ENCODE measurements at places on chromosomes 5 and 9.

GRCh38 chr5:50440651-50441492 is at the start of gene EMB:
TSS of gene EMB (minus strand) at chr5:50441288. CDS start at chr5:50441151, 137 bp downstream.
- DNase-seq, result peak; percentile 81

- DNase-seq, result no peak
These were observed 1.4 kb downstream of the PCDH1 start for GRCh38 chr5:141876628-141877355.

GRCh38 chr5:6634306-6634705 is 1.1 kb downstream of the SRD5A1 start:
- DNase-seq, result no peak

DNA sequence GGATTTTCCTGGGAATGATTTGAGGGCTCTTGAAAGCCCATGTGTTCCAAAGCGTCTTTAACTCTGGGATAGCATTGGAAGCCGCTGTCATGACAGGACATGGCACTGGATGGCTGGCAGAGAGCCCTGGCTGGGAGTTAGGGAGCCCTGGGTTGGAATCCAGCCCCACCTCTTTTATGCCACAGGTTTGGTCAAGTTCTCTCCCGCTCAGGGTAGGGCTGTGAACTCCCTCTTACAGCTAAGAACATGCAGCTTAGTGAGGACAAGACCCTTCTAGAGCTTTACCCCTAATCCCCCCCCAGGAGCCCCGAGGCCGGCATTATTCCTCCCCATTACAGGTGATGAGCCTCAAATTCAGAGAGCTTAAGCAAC is 37.2 kb downstream of the OLFML2A start:
- no peak for DNase-seq

DNA sequence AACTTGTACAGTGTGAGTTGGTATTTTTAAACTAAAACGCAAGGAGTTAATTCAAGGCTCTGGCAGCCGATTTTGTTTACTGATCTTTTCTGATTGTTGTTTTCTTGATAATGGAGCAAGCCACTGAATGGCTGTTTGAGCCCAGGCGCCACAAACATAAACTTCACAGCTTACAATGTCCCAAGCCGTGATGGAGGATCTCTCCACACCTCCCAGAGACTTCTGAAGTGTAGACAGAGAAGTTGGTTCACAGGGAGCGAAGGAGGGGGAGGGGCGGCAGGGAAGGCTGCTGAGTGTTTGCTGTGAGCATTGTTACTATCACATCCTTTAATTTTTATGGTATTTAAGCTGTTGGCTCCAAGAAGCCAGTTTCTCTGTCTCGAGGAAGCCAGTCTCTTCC is 14.7 kb downstream of the ISL1 start:
- no peak for DNase-seq

- no peak for DNase-seq
These were observed 9.6 kb upstream of the FLT4 start for GRCh38 chr5:180658774-180659564.

GRCh38 chr9:94903961-94904421 is 177.5 kb downstream of the AOPEP start:
- DNase-seq, result no peak

DNA sequence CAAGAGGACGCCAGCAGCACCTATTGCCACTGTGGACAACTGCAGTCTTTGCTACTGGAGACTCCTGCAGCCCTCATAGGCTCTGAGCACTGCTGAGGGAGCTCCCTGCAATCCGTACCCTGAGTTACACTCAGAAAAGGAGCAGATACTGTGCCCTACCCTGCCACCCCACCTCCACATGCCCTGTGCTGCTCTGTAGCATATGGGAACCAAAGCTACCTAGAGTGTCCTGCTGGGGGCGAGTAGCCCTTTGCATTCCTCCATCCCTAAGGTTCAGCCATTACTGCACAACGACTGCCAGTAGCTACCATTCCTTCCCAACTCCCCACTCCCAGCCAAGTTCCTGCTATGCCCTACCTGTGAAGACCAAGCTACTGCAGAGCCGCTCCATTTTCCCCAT is 90.2 kb upstream of the SNCAIP start:
- no peak for DNase-seq

GRCh38 chr5:1639757-1640156 is 116.0 kb upstream of the LPCAT1 start:
- DNase-seq, result no peak

DNA sequence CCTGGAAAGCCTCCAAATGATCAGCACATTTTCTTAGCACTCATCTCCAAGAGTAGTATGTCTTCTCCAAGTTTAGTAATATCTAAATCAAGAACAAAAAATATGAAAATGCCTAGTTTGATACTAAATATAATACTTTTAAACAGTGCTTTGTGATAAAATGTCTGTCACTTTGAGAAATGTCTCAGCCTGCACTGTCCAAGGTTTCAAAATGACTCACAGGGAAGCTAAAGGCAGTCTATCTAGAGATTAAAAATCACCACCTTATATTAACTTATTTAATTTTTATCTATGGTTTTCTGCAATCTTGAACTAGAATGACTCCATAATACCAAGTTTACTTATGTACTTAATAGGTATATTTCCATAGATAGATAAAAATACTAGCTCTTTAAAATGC is 633.0 kb upstream of the C9orf72 start:
- DNase-seq, result no peak

DNA sequence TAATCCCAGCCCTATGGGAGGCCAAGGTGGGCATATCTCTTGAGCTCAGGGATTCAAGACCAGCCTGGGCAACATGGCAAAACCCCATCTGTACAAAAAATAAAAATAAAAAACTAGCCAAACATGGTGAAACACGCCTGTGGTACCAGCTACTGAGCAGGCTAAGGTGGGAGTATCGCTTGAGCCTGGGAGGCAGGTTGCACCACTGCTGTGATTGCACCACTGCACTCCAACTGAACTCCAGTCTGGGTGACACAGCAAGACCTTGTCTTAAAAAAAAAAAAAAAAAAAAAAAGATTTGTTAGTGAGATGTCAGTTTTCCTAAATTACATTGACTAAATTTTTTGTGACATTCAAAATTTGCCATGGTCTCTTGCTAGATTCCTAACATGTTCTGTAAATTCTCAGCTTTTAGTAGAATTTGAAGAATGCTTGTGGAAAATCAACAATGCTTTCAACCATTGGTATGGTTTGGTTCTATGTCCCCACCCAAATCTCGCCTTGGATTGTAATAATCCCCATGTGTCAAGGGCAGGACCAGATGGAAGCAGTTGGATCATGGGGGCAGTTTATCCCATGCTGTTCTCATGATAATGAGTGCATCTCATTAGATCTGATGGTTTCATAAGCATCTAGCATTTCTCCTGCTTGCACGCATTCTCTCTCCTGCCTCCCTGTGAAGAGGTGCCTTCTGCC is 236.1 kb downstream of the ARRDC3 start:
- DNase-seq, result no peak

GRCh38 chr5:35853631-35854030 is 3.1 kb upstream of the IL7R start:
- peak; percentile 76 for DNase-seq

DNA sequence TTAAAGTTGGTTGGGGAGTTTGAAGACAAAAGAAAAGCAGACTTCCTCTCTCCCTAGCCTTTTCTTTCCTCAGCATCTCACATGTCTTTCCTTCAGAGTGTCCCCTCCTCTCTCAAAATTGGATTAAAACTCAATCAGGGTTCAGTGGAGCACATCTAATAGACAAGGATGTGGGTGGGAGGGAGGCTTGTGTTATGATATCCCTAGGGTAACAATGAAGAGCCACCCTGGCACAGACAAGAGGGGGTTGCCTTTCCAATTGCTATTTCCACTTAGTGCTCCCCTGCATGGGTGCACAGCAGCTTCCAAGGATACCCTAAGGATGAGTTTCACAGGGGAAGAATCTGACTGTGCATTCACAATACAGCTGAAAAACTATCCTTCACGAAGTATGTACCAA is 585.2 kb upstream of the C9orf72 start:
- DNase-seq, result no peak

DNA sequence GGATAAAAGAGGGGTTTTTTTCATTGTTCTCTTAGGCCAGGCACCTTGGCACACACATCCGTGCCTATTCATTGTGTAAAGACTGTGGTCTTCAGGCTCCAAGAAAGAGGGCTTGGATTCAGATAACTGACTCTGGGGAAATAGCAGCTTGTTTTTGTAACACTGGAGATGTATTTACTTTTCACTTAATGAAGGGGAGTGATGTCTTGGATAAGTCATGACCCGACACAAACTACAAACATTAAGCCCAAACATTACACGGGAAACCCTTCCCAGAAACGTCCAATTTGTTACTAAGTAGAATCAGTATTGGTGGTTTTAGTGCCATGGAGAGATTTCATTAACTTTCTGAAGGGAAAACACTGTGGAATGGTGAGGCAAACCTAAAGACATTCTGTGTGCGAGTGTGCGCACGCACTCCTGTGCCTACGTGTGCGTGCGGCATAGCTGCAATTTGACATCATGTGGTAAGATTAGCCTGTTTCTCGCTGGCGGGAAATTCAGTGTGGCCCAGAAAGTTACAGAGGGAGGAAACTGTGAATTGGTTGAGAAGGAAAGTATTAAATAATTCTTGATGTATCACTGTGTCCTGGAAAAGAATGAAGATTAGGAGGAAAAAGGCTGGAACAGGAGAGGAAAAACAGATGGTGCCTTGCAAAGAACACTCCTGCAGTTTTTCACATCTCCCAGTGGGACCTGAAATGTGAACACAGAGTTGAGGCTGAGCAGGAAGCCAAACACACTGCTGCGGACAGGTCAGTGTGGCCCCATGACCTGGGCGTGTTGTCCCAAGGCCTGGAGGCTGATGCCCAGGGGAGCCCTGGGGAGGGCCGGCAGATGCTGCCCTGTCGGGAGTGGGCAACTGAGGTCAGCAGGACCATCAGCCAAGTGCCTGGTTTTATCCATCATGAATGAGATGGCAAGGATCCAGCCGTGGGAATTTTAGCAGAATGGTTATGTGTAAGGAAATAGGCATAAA is 108.5 kb downstream of the GAS1 start:
- no peak for DNase-seq

DNA sequence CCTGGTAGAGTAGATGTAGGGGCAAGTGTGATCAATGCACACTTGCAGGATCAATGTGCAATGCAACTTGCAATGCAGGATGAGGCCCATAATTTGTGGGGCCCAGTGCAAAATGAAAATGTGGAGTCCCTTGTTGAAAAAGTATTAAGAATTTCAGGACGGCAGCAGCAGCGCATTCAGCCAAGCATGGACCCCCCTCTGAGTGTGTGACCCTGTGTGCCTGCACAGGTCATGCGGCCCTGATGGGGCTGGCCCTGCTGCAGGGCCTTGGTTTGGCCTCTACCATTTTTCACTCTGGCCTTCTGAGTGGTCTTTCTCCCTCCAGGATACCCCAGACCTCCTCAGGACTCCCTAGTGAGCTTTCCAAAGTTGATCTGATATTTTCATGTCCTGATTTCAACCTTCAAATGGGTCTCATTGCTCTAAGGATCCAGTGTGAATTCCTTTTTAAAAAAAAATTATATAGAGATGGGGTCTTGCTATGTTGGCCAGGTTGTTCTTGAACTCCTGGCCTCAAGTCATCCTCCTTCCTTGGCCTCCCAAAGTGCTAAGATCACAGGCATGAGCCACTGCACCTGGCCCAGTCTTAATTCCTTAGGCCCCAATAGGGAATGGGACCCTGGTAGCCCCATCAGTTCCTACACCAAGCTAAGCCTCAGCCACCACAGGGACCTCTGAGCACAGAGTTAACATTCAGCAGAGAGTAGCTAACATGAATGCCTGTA is 4.3 kb downstream of the ERGIC1 start:
- DNase-seq, result no peak

DNA sequence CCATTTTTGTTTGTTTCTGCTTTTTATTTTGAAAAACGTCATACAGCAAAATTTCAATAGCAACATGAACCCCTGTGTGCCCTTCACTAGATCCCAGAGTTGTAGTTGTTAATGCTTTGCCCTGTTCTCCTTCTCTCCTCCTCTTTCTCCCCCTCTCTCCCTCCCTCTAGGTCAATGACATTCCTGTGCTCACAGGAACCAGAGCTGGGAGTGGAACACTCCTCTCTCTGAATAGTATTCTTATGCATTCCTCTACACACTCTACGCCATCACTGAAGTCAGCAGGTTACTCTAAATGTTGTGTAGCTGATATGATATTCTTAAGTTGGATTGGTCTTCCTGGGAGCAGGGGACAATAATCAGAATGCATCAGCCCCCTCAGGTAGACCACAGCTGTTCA is 243.4 kb downstream of the SYK start:
- no peak for DNase-seq

DNA sequence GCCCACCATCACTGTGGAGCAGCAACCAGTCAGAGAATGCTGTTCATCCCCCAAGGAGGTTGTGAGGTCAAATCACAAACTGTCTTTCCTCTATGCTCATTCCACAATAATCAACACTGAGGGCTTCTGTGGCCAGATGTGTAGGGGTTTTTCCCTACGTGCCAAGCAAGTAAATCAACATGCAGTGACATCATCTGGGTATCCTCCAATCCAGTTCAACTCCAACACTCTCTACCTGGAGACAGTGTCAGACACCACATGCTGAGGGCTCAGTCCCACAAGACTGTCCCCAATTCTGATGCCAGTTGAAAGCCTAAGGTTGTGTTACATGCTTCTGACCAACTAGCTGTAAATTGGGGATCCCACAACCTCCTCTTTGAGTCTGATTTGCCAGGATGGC is 57.3 kb upstream of the DMRT1 start:
- no peak for DNase-seq

- DNase-seq, result no peak
These were observed 730 bp downstream of the WWC1 start for GRCh38 chr5:168291964-168292785.

GRCh38 chr5:133307275-133307674 is 255.5 kb downstream of the HSPA4 start:
- no peak for DNase-seq

GRCh38 chr9:98256756-98257155 is 1.3 kb upstream of the TBC1D2 start:
- DNase-seq, result peak; percentile 7

DNA sequence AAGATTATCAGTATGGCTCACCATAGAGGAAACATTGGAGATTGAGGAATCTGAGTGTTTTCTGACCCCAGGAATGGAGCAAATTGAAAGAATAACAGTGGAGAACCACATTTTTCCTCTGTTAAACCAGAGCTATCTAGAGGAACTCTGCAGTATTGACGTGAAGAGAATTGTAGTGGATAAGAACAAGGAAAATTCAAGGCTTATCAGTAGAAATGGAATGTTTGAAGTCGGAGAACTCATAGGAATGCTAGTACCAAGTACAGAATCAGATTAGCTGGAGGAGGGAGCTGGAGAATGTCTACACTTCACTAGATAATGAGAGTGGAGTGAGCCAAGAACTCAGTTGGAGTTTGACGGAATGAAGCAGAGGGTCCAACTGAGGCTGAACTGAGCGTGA is 50.3 kb downstream of the SNCAIP start:
- no peak for DNase-seq

All from stimulated activated naive CD4-positive, alpha-beta T cell treated with Interleukin-2 at 50 U/mL for 16 hours (primary cell).